ENCODE measurements at places on chromosomes 3 and 15.

- DNase-seq, result no peak
Observed at GRCh38 chr3:42442640-42443039, 32.2 kb upstream of the LYZL4 start.

- DNase-seq, result no peak
Observed at GRCh38 chr3:106006001-106006400, 137.2 kb upstream of the CBLB start.

DNA sequence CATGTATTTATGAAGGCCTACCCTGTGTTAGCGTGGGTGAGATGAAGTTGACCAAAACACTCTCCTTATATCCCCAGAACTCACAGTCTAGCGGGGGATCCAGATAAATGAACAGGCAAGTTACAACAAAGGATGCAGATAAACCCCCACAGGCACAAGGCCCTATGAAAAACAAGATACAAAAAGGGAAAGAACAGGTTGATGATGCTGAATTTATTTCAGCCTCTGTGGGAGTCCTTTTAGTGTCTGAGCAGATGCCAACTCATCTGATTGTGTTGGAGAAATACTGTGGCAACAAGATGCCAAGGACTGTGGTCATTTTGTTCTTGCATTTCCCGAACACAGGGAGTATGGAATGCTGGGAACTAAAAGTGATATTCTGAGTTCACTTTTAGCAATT lies 300.0 kb downstream of the CHST2 start:
- DNase-seq, result no peak

DNA sequence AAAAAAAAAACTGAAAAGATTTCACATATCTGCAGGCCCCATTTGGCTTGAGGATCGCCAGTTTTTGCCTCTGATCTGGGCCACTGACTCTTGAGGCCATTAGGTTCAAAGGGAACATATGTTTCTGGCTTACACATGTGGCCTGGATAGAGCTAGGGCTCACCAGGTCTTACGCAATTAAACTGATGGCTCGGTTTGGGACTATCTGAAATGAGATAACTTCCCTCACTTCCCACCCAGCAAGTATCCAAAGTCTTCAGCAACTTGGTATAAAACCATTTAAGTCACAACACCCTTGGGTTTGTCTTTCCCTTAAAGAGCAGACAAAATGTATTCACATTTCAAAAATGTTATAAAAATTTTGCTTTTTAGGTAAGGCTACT lies 36.3 kb downstream of the LRIG1 start:
- DNase-seq, result no peak

DNA sequence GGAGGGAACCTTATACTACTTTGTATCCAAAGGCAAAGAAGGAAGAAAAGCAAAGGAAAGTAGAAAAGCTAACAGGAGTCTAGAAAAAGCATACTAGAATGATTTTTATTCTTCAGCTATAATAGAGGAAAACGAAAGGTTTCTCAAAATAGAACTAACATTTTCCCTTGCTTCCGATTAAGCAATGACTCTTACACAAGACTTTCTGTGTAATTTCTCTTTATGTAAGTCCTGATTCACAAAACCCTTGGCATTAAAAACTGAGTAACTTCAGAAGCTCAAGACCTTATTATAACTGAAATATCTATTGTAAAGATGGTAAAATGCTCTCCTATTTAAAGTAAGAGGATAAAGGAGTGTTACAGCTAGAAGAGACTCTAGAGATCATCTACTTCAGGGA lies 97.4 kb downstream of the DTWD1 start:
- no peak for DNase-seq

DNA sequence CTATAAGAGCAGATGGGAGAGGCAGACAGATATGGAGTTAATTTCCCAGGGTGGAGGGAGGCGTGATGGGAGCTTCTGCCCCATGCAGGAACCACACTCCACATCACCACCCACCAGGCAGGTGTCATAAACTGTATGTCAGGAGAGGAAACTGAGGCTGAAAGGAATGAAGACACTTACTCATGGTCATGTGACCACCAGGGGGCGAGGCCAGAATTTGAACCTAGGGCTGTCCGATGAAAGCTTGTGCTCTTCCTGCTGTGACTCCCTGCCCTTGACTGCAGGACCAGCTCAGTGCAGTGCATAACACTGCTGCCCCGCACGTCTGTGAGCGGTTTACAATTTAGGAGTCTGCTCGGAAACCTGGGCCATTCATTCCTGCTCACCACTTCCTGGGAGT lies 28.8 kb downstream of the NUP210 start:
- no peak for DNase-seq

GRCh38 chr15:65948383-65948782 lies 79.1 kb downstream of the RAB11A start:
- DNase-seq, result no peak

DNA sequence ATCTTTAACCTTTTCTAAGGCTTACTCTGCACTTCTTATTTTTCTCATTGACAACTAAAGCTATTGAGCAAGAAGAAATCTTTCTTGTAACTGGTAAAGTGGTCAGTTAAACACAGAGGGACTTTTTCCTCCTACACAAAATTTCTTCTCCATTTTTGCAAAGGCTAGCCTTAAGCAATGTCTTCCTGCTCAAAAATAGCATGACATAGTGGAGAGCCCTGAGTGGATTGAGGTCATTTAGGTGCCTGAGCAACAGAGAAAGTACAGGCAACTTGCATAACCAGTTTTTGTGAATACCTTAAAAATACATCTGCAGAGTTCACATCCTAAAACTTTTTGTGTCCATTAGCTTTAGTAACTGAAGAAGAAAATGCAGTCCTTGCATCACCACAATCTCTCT lies 144.7 kb upstream of the TTC14 start:
- DNase-seq, result no peak

DNA sequence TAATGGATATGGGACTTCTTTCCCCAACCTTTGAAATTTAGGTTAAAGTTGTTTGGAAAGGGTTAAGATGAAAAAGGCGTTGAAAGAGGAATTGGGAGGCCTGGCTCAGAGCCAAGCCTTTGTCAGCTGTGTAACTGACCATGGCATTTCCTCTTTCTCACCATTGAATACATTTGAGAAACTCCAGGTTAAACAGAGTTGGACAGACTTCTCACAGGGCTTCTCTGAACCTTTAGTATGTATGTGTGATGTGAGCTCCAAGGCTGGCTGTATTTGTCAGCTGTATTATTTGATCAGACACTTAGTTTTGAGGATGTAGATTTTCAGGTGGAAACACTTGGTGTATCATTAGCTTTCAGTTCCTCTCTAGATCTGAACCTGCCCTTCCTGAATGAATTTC lies 136.4 kb upstream of the GOLGA6L4 start:
- no peak for DNase-seq

Data from NCI-H748 treated with DMSO at 0.1 percent for 48 hours (cell line).